ENCODE measurements at places on chromosomes 1 and 21. TPM values are rescaled to one million over a fixed set of nuclear protein-coding genes. Genes with fewer than 3 reads are reported as not detected.

The HOOK1 gene
- total RNA-seq, result under 0.01 TPM

The NMNAT1 gene
- 18.6 TPM for total RNA-seq

The RBM11 gene
- not detected for total RNA-seq

The C21orf91 gene
- total RNA-seq, result 8.9 TPM

The FAM163A gene
- total RNA-seq, result not detected

The HP1BP3 gene
- 336 TPM for total RNA-seq

The GPR52 gene
- total RNA-seq, result 0.50 TPM

The SELE gene
- total RNA-seq, result 0.17 TPM

The FCAMR gene
- not detected for total RNA-seq

The OTUD7B gene
- total RNA-seq, result 20.8 TPM

The APCS gene
- not detected for total RNA-seq

The AMY1A gene
- not detected for total RNA-seq

The AADACL3 gene
- total RNA-seq, result not detected

The CHD5 gene
- 0.15 TPM for total RNA-seq

The NMNAT2 gene
- under 0.01 TPM for total RNA-seq

The BSND gene
- total RNA-seq, result not detected

The CHI3L2 gene
- total RNA-seq, result 2.5 TPM

The SPOCD1 gene
- 76.4 TPM for total RNA-seq

The TLCD4 gene
- 0.29 TPM for total RNA-seq

The OLFML2B gene
- total RNA-seq, result 7.1 TPM

The RIPK4 gene
- 0.15 TPM for total RNA-seq

The CRYBG2 gene
- total RNA-seq, result under 0.01 TPM

The DHCR24 gene
- total RNA-seq, result 146 TPM

The TEDDM1 gene
- total RNA-seq, result not detected

The OR10J1 gene
- total RNA-seq, result not detected

The SPRR4 gene
- not detected for total RNA-seq

The ZYG11B gene
- total RNA-seq, result 55.1 TPM
